ENCODE measurements at places on chromosomes 11 and 22.
A peak's percentile ranks its signal among the peaks of the same experiment; 100 is the strongest.

- no peak for DNase-seq
Observed at GRCh38 chr11:86623041-86623621, 49.3 kb downstream of the ME3 start.

GRCh38 chr22:32693102-32693501 is 108.4 kb upstream of the TIMP3 start:
- DNase-seq = no peak

DNA sequence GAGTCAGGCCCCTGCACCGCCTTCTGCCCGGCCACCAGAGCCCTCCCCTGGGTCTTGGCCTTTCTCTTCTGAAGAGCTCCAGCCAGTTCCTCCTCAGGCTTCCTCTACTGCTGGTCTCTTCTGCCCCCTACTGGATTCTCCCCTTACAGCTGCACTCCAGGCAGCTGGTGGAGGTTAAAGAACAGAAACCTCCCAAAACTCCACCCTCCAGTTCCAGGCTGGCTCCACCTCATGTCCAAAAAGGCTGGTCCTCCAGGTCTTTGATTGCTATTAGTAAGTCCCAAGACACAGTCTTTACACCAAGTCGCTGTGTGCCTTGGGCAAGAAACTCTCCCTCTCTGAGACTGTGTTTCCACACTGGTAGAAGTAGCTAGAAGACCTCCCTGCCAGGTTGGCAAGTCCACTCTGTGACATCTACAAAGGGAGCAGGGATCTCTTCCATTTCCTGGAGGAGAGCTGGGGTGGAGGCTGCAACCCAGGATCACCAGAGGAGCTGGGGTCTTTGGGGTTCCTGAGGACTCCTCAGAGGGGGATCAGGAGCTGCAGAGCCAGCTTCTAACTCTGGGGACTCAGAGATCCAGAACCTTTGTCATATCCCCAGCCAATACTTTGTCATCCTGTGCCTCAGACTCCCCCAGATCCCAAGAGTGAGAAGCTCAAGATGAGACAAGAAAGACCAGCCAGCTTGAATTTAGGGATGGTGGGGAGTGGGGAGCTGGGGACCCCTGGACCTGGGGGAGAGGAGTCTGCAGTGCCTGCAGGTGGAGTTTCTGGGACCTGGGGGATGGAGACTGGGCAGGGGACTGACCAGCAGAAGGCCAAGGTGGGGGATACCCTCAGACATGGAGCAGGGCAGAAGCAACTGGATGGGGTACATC is 3.4 kb upstream of the IGLL5 start:
- DNase-seq = peak; percentile 63

GRCh38 chr22:42693763-42694683 is 26.6 kb downstream of the A4GALT start:
- no peak for DNase-seq

- DNase-seq = peak; percentile 79
Observed at GRCh38 chr11:73295241-73295995, 12.7 kb upstream of the ARHGEF17 start.

- no peak for DNase-seq
Observed at GRCh38 chr22:39873965-39874364, 19.6 kb downstream of the ENTHD1 start.

DNA sequence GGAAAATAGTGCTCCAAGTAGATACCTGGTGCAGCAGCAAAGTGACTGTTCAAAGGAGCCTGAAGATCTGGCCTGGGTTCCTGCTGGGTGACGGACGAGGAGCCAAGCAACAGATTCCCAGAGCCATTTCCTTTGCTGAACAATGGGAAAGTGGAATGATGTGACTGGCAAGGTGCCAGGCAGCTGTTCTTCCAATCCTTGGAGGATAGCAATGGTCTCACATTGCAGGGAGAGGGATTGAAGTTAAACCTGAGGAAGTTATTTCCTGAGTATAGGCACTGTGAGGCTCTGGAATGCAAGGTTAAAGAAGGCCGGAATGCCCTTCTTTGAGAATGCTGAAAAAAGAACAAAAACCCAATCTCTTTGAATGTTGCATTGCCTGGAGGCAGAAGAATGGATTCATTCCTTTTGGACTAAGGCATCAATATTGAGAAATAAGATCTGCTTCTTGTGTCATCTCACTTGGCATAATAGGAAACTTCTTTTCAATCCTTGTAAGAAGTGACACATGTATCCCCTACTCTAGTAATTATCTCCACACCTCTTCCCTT is 223.8 kb downstream of the BLID start:
- no peak for DNase-seq
